Stimulated activated CD8-positive, alpha-beta memory T cell treated with anti-CD3 and anti-CD28 coated beads, Interleukin-2, amount 100 ng/mL, for 48 hours (primary cell): ENCODE measurements at places on chromosomes 1 and 21.

DNA sequence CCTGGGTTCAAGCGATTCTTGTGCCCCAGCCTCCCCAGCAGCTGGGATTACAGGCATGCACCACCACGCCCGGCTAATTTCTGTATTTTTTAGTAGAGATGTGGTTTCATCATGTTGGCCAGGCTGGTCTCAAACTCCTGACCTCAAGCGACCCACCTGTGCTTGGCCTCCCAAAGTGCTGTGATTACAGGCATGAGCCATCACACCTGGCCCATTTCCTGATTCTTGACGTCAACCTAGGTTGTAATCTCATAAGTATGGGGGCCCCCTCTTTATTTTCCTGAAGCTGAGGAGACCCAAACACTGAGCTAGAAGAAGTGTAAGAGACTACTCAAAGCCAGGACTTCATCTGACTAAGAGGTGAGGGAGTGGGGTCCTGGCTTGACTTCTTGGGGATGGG lies 21.8 kb downstream of the SLC9A1 start:
- no peak for DNase-seq

GRCh38 chr21:17636711-17637110 lies 24.0 kb upstream of the BTG3 start:
- no peak for DNase-seq

DNA sequence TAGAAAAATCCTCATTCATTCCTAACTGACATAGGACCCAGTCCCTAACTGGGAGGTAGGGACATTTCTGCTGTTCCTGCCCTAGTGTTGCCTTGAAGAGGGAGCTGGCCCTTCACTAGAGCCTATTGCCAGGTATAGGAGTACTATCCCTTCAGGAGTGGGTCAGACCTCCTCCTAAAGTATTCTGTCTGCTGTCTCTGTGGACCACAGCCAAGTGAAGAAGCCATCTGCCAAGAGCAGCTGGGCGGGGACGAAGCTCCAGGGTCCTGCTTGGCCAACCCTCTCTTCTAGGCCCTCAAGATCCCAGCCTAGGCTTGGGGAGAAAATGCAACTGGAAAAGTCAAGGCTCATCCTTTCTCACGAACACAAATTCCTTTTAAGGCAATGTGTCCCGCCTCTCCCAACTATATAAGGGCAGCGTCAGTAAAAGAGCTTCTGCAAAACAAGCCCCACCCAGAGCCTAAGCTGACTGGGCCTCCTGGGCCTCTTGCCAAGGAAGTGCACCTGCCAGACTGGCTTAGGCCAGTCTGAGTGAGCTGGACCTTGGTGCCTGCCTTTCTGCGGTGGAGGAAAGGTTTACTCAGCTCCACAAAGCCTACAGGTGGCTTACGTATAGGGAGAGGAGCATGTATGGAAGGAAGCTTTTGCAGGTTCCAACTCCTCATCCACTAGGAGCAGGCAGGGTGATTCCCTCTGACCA lies 638 bp upstream of the TUFT1 start:
- no peak for DNase-seq

DNA sequence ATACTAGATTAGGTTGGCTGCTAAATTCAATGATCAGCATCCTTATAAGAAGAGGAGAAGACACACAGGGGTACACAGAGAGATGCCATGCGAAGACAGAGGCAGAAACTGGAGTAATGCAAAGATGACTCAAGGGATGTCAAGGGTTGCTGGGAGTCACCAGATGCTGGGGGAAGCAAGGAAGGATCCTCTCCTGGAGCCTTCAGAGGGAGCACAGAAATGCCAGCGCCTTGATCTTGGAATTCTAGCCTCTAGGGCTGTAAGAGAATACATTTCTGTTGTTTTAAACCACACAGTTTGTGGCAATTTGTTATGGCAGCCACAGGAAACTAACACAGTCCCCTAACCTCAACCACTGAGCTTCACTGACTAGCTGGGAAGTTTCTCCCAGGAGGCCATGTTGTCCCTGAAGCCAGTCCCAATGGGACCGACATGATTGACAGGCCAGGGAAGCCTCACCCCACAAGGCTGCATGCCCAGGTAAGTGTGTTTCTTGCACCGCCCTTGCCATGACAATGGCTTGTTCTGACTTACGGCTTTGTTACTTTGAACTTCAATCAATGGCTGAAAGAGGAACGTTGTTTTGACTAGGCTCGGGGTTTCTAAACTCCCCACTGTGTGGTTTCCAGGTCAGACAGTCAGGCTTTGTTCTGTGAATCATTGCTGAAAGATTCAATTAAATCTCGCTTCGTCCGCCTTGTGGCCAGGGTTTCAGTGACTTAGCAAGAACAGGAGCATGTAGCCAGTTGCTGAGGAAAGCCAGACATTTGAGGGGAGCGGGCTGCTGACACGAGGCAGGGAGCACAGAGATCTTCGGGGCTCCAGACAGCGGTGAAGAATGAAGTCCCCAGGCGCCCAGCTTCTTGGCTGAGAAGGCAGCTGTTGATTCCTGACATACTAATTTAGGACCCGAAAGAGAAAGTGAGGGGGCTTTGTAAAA lies 62.3 kb downstream of the RUNX1 start:
- peak; percentile 59 for DNase-seq

DNA sequence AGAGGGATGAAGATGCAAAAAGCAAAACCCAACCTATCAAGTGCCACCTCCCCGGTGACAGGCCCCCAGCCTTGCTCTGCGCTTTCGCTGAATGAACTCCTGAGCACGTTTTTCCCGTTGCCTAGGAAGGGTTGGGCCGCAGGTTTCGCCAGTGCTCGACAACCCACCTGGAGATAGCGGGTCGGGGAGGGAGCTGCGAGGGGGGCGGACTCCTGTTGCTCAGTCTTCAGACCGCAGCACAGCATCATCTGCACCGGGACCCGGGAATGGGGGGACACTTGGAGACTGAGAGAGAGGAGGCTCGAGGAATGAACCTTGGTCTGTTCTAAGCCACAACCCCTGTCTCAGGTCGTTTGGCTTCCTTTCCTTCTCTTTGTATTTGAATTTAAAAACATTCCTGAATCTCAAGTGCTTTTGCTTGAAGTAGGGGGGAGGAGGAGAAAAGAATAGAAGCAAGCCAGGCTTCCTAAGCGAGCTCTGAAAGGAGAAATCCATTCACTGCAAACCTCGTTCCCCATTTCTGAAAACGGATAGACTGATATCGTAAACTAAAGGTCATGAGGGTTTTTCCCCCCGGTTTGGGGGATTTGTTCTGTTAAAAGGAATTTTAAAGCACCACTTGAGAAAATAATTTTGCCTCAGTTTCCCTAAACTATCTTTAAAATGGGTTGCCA lies 1.2 kb downstream of the AK5 start:
- DNase-seq: peak; percentile 5

DNA sequence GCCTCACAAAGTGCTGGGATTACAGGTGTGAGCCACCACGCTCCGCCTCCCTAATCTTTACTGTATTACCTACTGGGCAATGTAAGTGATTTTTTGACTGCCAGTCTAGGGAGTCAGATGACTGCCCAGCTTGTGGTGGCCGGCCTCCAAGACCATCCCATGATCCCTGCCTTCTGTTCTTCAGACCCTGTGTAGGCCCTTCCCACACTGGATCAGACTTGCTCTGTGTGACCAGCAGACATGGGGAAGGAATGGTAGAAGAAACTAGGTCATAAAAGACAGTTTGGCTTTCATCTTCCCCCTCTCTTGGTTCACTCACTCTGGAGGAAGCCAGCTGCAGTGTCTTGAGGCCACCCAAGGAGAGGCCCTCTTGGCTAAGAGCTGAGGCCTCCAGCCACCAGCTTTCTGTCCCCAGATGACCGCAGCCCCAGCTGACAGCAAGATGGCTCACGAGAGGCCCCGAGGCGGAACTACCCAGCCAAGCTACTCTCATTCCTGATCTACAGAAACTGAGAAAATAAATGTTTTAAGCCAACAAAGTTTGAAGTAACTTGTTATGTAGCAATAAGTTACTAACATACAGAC lies 14.5 kb upstream of the CBR3 start:
- DNase-seq: no peak

GRCh38 chr1:80444171-80444570 lies 1356.6 kb upstream of the ADGRL2 start:
- no peak for DNase-seq

GRCh38 chr1:179151908-179152682 lies 70.2 kb downstream of the TOR3A start:
- DNase-seq: no peak

DNA sequence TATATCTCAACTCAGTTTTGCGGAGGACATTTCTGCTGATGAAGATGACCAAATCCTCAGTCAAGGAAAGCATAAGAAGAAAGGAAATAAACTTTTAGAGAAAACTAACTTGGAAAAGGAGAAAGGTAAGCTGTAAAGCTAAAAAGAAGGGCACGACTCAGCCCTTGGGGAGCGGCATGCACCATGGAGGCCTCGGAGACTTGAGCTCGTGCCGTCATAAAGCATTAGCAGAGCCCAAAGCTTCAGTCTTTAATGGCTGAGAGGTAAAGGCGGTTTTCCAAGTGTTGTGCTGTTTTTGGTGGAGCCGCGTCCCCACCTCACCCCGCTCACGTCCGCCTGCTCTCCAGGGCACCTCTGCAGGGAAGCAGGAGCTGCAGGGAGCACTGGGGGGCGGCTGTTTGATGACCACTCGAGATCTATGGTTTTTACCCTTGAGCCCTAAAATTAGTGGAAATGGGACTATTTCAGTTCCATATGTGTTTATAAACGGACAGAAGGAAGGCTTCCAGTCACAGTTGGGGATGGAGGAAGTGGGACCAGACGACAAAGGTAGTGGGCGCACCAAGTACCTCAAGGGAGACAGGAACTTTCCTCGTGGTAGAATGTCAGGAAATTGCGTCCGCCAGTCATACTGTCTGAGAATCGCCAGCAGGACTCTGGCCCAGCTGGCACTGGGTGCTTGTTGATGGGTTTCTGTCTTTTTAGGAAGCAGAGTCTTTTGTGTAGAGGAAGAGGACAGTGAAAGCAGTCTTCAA lies 27.6 kb downstream of the RRP1B start:
- no peak for DNase-seq

GRCh38 chr1:29648798-29649188 lies 412.5 kb downstream of the PTPRU start:
- DNase-seq: no peak

- DNase-seq: no peak
Measured at GRCh38 chr1:207250431-207250830, 71.0 kb upstream of the CD55 start.

GRCh38 chr1:178262120-178262500 lies 168.2 kb downstream of the RASAL2 start:
- DNase-seq: no peak

- no peak for DNase-seq
Measured at GRCh38 chr1:85428471-85429089, 36.4 kb downstream of the DDAH1 start.

DNA sequence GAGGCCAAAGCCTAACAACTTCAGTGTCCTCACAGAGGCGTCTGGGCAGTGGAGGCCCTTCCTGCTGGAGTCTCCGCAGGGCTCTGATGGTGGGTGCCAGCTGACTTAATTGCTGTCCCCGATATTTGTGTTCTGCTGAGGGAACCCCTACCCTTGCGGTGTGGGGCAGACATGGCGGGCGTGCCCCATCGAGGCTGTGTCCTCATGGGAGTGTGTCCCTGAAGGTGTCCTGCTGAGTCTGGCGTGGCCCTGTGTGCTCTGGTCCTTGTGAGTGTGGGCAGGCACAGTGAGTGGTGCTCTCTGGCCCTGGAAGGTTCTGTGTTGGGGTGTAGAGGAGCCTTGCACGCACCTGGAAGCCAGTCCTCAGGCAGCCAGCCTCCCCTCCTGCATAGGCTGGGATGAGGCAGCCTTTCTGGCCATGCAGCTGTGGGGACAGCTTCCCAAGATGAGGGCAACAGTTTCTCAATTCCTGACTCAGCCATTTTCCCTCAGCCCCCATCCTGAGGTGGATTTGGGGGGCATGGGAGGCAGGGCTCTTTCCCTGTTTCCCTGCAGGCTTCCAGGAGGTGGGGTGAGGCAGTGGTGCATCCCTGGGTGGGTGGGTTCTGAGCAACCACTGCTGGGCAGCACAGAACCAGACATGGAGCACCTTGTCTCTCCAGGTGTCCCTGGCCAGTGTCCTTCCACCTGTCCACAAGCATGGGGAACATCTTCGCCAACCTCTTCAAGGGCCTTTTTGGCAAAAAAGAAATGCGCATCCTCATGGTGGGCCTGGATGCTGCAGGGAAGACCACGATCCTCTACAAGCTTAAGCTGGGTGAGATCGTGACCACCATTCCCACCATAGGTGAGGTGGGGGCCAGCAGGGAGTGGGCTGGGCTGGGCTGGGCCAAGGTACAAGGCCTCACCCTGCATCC lies 6.5 kb downstream of the C1orf35 start:
- DNase-seq: no peak

DNA sequence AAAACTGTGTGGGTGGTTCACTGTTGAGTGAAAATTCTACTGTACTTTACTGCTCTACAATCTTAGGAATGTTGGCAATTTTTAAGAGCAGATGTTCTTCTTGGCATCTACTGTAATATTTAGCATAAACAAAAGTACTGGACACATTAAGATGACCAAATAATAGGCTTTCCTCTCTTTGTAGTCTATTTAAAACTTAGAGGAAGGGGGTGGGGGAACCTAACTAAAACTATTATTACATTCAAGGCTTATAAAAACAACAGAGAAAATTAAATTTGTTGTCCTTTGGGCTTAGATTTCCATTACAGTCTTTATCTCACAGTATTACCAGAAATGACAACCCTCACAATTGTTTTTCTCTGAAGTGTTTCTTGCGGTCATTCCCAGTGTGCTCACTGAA lies 181.2 kb downstream of the PLPPR4 start:
- no peak for DNase-seq

DNA sequence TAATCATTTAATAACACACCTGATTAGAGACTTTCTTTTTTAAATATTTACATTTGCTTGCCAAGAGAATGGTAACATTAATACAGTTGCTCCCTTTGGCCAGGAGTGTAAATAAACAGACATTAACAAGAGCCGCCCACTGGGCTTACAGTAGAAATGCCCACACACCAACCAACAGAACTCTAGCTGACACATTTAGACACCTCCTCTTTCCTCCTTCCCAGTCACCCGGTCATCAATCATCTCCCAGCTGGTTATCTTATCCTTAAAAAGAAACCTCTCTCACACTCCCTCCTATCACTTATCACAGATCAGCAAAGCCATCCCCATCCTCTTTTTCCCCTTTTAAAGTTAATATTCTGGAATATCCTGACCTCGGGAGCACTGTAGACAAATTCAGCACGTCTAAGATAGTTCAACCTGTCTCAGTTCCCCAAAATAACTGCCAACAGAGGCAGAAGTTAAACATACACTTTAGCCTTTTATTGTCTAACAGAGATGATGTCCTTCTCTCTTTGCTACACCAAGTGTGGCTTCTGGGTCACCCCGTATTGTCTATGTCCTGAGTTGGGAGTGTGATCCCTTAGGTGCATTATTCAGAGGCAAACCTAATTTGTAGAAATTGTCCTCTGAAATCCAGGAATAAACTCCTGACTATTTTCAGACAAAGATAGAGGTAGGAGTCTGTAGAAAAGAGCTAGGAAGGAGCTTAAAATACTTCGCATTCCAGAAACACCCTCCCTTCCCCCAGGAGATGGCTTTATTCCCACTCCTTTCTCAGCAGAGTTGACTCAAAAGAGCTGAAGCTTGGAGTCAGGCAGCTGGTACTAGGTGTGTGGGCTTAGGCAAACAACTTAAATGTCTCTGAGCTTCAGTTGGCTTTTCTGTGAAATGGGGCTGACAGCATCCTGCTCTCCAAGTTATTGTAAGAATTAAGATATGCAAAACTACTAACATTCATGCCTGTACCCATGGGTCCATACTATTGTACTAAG lies 8.8 kb downstream of the MYCL start:
- DNase-seq: no peak
